ENCODE measurements at places on chromosomes 3 and 15.

DNA sequence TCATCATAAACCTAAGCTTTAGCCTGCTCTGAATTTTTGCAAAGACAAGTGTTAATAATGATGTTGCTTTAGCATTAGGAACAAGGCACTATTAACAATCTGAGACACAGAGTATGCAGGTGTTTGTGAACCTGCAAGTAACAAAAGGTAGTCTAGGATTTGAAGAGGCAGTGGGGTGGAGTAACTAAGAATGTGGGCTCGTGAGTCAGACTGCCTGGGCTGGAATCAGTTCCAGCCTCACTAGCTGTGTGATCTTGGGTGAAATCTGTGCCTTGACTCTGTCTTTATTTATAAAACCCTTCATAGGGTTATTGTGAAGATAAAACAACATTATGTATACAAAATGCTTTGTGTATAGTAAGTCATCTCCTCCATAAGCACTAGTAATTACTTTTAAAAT is 610.6 kb upstream of the CFAP20DC start:
- DNase-seq: no peak

DNA sequence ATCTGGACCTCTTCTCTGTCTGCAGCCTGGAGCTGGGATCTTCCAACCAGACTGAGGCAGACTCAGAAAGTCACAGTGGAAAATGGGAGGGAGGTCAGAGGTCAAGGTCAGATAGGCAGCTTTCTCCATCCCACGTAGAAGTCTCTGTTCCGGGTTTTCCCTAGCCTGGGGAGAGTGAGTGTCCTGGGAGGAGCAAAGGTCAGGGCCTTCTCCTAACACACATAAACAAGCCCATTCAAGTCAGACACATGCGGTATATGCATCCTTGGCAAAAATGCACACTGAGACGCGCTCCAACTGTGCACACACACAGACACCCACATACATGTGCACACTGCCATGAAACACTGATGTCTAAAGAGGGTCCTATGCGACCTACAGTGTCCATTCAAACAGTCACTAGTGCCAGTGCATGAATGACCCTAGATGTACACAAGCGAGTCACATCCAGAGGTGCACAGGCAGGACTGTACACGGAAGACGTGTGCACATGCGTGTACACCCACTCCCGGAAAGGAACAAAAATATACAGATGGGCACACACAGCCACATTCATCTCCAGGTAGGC is 681 bp downstream of the TWF2 start:
- DNase-seq: no peak

DNA sequence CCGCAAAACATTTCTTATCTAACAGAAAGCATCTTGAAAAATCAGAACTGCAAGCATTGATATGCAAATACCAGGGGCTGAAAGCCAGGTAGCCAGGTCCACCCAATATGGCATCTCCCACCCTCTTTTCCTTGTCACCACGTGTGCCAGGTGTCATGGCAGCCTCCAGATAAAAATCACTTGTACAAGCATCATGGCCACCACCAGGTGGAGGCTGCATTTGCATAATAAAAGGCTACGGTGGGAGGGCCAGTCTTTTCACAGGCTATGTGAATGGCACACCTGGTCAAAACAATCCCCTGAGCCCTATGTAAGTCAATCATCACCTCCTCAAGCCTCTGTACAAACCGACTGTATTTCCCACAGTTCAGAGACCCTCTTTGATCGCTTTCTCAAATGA is 1233.1 kb upstream of the ALCAM start:
- DNase-seq: no peak

- no peak for DNase-seq
These were observed 16.9 kb upstream of the ZFYVE19 start for GRCh38 chr15:40789999-40790398.

DNA sequence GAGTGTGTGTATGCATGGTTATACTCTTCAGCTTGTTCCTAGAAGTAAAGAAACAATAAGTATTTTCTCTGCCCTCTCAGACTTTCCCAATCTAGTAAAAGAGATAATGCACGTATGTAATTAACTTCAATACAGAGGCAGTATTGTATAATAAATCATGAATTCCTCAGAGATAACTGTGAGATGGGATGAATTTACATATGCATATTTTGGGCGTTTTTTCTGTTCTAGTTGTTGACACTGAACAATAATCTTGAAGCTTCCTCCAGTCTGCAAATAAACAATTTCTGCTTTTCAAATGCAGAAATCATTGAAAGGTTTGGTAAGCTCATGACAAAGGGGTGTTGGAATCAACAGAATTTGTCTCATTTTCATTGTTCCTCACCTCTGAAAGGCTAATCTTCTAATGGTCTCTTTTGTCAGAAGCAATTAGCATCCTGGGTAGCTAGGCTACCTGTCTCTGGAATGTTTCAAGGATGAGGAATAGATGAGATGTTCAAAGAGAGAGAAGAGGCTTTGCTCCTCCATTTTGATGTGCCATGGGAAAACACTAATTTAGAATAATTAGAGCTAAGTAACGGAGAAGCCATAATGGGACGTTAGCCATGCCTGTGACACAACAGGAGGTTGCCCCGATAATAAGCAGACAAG is 43.3 kb upstream of the SIAH2 start:
- DNase-seq: no peak

GRCh38 chr3:108312656-108313055 is 16.3 kb downstream of the HHLA2 start:
- peak; percentile 24 for DNase-seq

GRCh38 chr3:194283221-194284006 is 67.7 kb downstream of the CPN2 start:
- DNase-seq: no peak

GRCh38 chr15:70856177-70856883 is 2.4 kb upstream of the LARP6 start:
- peak; percentile 68 for DNase-seq

DNA sequence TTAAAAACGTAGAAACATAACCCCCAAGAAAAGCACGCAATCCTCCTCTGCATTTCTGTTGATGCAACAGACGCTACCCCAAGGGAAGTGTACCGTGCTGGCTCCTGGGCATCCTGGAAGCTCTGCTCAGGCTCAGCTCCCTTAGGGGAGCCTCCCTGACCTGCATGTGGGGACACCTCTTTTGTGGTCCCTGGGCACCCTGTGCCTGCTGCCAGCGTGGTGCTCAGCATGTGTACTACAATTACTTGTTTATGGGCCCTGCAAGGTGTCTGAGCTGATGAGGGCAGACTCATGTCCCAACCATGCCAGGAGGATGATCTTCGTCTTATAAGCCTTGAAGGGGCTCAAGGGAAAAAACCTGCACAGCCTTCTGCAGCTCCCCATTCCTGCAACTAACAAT is 18.3 kb downstream of the EHD4 start:
- no peak for DNase-seq

DNA sequence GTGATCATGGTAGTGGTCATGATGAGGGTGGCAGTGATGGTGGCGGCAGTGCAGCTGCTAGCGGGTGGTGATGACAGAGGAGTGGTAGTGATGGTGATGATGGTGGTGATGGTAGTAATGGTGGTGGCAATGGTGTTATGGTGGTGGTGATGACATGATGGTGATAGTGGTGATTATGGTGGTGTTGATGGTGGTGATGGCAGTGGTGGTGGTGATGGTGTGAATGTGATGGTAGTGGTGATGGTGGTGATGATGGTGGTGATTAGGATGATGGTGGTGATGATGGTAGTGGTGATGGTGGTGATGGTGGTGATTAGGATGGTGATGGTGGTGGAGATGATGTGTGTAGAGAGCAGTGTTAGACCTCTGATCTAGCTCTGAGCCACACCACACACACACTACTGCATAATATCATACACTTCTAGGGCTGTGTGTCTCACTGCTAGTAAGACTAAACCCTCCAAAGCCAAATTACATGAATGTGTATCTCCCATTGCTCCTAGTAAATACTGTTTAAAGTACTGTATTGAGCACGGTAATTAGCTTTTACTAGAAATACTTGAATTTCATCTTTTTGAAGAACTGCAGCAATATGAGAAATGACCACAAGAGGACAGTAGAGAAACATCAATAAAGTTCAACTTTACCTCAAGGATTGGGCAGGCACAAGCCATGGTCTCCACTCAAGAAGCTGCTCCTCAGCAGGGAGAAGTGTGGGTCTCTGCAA is 28.8 kb downstream of the TMED3 start:
- DNase-seq: no peak

DNA sequence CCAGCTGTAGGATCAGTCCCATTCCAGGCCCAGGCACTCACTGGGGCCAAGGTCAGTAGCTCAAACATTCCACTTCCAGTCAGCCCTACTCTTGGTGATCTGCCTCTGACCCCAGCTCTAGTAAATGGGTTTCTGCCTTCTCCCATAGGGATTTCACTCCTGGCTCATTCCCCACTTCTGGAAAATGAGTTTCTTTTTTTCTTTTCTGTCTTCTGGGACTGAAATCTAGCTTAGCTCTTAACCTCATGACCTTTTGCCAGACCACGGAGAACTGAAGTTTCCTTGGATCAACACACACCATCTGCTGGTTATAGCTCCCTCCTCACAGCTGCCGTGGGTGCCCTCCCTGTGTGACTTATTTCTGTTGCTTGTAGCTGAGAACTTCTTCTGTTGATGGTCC is 21.3 kb downstream of the MME start:
- DNase-seq: peak; percentile 36

DNA sequence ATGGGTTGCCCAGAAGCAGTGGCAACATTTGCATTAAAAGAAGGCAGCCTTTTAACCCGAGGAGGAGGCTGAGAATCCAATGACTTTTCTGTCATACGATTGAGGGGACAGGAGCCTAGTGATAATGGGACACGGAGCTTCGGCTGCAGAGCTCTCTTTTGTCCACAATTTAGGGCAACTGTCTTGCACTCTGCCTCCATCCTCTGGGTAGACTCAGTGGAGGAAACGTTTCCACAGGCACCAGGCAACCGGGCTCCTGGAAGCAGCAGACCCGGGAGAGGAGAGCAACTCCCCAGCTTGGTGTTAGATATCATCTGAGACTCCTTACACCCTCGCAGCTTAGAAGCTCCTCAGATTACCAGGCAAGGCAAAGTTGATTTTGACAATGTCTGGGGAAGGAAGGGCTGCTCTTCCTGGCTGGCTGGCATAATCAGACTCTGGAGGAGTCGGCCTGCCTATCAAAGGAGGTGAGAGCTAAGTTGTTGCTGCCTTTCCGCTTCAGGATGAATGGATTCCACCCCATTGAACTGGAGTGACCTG is 43.5 kb upstream of the RNU6-1 start:
- DNase-seq: no peak

DNA sequence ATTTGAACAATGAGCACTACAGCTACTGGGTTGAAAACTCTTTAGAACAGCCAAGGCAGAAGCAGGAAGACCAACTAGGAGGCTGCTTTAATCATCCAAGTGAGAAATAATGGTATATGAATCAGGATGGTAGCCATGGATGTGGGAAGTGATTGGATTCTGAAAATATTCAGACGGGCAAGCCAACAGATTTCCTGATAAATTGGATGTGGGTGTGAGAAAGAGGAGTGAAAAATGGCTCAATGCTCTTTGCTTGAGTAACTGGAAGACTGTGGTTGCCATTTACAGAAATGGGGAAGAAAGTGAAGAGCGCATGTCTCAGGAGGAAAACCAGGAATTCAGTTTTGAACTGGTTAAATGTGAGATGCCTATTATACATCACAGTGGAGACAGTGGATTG is 50.4 kb downstream of the ISL2 start:
- DNase-seq: no peak

DNA sequence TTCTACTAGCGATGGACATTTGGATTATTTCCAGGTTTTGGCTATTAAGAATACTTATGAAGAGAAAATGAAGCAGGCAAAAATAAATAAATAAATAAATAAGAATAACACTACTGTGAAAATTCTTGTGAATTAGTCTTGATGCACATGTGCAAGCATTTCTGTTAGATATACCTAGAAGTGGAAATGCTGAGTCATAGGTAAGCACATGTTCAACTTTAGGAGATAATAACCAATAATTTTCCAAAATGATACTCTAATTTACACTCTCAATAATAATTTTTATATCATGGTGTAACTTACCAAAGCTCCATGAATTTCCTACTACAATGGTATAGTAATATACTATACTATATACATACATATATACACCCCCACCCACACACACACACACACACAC is 23.4 kb downstream of the EMC4 start:
- no peak for DNase-seq

DNA sequence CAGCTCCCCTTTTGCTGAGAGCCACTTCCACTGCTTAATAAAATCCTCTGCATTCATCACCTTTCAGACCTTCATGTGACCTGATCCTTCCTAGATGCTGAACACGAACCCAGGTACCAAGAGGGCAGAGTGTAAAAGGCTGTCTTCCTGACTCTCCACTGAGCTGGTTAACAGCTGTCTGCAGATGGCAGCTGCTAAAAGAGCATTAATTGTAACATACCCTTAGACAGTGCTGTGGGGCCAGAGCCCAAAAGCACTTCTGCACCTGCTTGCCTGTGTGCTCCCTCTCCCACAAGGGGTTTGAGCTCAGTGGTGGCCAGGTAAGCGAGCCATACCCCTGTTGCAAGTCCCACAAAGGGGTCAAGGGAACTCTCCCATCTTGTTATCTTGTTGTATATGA is 187.3 kb downstream of the UBE2E2 start:
- DNase-seq: no peak

DNA sequence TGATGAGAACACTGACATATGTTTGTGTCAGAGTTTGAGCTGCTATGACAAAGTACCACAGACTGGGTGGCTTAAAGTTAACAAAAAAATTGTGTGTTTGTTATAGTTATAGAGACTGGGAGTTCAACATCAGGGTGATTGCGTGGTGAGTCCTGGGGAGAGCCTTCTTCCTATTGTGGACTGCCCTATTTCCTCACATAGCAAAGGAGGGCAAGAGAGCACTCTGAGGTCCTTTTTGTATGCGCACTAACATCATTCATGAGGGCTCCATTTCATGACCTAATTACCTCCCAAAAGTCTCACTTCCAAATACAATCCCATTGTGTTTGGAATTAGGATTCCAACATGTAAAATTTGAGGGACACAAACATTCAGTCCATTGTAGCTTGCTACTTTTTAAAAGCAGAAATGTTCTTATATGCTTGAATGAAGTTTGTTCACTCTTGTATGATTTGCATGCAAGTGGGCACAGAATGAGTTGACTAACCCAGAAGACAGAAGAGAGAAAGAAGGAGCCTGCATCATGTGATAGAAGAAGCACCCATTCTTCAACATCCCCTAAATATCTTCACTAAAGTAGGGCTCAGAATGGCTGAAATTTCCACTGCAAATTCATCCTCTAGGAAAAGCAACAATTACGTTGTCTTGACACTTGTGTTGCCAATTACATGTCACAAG is 18.9 kb upstream of the ALCAM start:
- DNase-seq: no peak

DNA sequence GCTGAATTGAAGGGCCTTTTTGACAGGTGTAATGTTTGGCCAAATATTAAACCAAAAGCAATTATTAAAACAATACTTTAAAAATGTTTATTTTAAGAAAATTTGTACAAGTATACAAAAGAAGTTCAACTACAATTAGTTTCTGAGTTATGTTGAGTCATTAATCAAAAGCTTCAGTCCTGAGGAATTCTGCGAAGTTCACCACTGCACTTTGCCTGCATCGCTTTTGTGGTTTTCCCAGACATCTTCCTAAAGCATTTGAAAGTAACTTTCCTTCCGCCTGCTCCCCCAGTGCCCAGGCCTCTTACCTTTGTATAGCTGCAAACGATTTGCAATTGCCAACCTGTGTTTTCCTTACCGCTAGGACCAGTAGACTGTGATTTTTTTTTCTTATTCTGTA is 69.5 kb downstream of the KCNAB1 start:
- no peak for DNase-seq
